Vagina (tissue), 2 donors: ENCODE measurements at places on chromosomes 3 and 15. TPM values are rescaled to one million over a fixed set of nuclear protein-coding genes. Genes with fewer than 3 reads are reported as not detected.

RTF1 gene
- total RNA-seq, result 32.2 TPM

ZWILCH gene
- 2.2 TPM for total RNA-seq

CCDC39 gene
- total RNA-seq, result not detected

EIF4E3 gene
- total RNA-seq, result 25.3 TPM

CLDN18 gene
- not detected for total RNA-seq

GP5 gene
- total RNA-seq, result not detected

NSMCE3 gene
- total RNA-seq, result 8.8 TPM

SPATA12 gene
- not detected for total RNA-seq

SCG5 gene
- total RNA-seq, result 6.1 TPM

GOLGA8O gene
- not detected for total RNA-seq

ERICH6 gene
- total RNA-seq, result not detected

PLCB2 gene
- 14.0 TPM for total RNA-seq

AMIGO3 gene
- total RNA-seq, result not detected

ISLR gene
- 208 TPM for total RNA-seq
